Activated CD8-positive, alpha-beta memory T cell treated with anti-CD3 and anti-CD28 coated beads for 24 hours (primary cell): ENCODE measurements at places on chromosomes 5 and 9.
A peak's percentile ranks its signal among the peaks of the same experiment; 100 is the strongest.

GRCh38 chr5:7094626-7095025 lies 301.3 kb upstream of the ADCY2 start:
- DNase-seq, result no peak

- DNase-seq, result no peak
These were observed 315.3 kb upstream of the RPS23 start for GRCh38 chr5:82593481-82593880.

- DNase-seq, result no peak
These were observed 82.3 kb downstream of the MACIR start for GRCh38 chr5:103340717-103341388.

DNA sequence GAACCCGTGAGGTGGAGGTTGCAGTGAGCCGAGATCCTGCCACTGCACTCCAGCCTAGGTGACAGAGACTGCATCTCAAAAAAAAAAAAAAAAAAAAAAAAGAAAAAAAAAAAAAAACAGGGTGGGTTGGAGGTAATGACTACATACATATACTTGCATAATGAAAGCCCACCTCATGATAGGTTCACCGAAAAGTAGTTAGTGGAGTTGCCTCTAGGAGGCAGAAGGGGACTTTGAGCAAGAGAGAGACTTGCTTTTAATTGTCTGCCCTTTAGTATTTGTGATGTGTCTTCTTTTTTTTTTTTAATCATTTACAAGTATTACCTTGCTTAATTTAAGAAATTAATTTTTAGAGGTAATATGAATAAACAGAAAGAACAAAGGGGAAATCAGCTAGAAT lies 99.8 kb downstream of the PPARGC1B start:
- DNase-seq, result no peak

GRCh38 chr5:133853646-133854365 lies 114.6 kb downstream of the C5orf15 start:
- DNase-seq, result no peak

DNA sequence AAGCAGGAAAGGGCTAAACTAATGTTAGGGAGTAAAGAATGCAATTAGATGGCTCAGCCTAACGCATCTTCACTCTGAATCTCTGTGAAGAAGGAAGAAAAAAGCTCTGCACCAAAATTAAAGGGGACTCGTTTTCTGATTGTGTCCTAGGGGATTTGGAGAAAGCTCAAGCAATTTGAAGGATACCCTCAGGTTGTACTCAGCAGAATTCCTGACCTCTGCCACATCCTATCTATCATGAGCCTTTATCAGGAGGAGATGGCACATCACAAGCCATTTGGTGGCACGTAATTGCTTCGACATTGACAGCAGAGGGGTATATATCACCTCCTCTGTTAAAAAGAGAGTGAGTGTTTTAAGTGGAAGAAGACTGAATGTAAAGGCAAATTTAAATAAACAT lies 32.2 kb upstream of the EBF1 start:
- DNase-seq, result no peak

GRCh38 chr5:171895081-171895480 lies 109.5 kb downstream of the SMIM23 start:
- DNase-seq, result no peak

GRCh38 chr5:179954434-179954833 lies 46.7 kb upstream of the TBC1D9B start:
- DNase-seq, result no peak

DNA sequence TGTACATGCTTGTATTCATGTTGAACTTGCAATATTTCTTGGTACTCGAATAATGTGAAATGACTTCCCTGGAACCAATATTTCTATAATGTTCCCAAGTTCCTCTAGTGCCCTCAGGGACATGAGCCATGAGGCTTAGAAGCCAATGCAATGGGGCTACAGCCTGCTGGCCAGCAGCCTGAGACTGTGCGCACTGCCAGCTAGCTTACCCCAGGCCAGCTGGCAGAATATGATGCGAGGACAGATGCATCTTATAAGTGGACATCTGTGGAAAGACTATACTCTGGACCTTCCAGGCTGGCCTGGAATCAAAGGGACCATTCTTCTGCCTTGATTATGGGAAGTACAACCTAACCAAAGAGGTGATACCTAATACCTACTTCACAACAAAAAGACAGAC lies 1862.0 kb upstream of the ACO1 start:
- DNase-seq, result no peak

GRCh38 chr9:70902692-70903131 lies 218.7 kb downstream of the TRPM3 start:
- DNase-seq, result no peak

- DNase-seq, result no peak
These were observed 828.1 kb upstream of the GRAMD2B start for GRCh38 chr5:125595095-125595494.

DNA sequence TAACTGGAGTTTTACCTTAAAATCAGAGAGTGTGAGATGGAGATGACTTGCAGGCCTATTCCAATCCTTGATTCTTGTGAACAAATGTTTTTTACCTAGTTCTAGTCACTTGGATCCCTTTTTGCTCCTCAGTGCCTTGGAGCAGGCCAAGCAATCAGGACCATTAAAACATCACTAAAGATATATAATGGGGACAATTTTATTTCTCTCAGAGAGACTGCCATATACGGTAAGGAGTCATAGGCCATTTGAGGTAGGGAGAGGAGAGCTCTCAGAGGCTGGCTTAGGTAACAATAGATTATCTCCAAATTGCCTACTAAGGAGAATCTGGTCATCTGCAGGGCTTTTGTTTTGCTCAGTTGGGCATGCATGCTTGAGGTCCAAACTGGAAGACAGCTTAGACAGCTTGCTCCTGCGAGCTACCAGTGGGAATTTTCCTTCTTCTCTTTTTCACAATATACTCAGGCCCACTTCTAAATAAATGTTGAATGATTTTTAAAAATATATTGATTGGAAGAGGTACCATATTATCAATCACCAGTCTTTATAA lies 44.0 kb downstream of the FREM1 start:
- DNase-seq, result no peak

GRCh38 chr5:122937914-122938313 lies 92.5 kb downstream of the SNX24 start:
- DNase-seq, result no peak

GRCh38 chr5:5767286-5767928 lies 344.9 kb downstream of the ICE1 start:
- DNase-seq, result no peak

GRCh38 chr5:181134259-181134658 lies 3.3 kb upstream of the OR2V1 start:
- DNase-seq, result no peak

- no peak for DNase-seq
These were observed 19.6 kb upstream of the ROPN1L start for GRCh38 chr5:10421896-10422691.

DNA sequence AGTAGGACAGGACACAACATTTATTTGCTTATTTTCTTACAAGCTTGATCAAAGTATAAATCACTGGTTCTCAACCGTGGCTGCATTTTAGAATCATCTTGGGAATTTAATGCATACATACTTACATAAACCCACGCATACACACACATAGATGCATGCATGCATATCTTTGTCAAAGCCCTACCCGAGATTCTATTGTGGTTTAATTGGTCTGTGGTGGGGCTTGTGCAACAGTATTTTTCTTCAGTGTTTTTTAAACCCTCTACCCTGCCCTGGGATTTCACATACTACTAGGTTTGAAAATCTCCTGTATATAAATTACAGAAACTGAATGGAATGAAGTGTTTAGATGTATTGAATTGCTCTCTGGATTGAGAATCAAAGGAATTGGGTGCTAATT lies 1166.2 kb downstream of the MAT2B start:
- DNase-seq, result no peak

- DNase-seq, result no peak
These were observed 36.2 kb downstream of the SH3PXD2B start for GRCh38 chr5:172417983-172418630.

DNA sequence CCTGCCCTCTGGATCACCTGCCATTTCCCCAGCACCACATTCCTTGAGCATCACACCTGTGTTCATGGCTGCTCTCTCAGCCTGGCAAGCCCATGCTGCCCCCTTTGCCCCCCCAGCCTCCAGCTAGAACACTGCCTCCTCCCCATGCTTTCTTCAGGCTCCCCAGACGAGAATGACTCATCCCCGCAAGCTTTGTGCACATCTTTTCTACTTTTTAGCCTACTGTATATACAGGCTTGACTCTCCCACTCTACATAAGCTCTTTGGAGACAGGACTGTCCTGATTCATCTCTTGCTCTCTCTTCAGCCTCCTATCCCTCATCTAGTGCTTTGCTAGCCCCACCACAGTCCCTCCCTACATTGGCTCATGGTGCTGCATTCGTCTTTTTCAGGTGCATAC lies 19.9 kb upstream of the GLIPR2 start:
- no peak for DNase-seq

DNA sequence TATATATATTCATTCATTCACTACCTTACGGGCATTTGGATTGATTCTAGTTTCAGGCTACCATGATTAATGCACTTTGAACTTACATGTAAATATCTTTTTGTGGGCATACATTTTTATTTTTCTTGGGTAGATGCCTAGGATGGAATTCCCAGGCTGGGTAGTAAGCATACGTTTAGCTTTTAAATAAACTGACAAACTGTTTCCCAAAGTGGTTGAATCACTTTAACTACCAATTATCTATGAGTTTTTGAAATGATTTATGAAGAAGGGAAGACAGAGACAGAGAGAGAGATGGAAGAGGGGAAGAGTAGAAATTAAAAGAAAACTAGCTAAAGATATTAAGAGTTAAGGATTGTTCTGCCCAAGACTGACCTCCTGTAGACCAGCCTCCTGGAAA lies 612.6 kb downstream of the PSAT1 start:
- no peak for DNase-seq

GRCh38 chr5:84564321-84565075 lies 179.8 kb upstream of the EDIL3 start:
- no peak for DNase-seq

- DNase-seq, result no peak
These were observed 31.6 kb downstream of the DAP start for GRCh38 chr5:10729320-10730042.

- DNase-seq, result no peak
These were observed 464.5 kb downstream of the CSNK1G3 start for GRCh38 chr5:123976379-123977033.

GRCh38 chr5:79924936-79925893 lies 65.8 kb downstream of the MTX3 start:
- DNase-seq, result no peak

GRCh38 chr5:43555895-43556606 lies 826 bp downstream of the PAIP1 start:
- peak; percentile 84 for DNase-seq

- no peak for DNase-seq
These were observed 35.7 kb downstream of the LHX2 start for GRCh38 chr9:124047251-124047672.

DNA sequence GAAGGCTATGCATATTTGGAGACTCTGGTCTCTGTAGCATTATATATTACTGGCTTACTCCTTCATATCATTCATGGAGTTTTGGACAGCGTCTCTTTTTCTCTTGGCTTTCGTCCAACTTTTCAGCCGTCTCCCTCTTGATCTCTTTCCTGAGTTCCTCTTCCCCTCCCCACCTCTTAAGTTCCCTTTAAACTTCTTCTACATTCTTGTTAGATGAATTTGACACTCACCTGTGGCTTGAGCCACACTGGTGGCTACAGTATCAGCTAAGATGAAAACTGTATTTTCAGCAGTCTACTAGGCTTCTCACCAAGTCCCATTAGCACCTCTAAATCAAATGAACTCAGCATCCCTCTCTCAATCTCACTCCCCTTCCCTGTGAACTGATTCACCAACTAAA lies 128.1 kb downstream of the STARD4 start:
- DNase-seq, result no peak

DNA sequence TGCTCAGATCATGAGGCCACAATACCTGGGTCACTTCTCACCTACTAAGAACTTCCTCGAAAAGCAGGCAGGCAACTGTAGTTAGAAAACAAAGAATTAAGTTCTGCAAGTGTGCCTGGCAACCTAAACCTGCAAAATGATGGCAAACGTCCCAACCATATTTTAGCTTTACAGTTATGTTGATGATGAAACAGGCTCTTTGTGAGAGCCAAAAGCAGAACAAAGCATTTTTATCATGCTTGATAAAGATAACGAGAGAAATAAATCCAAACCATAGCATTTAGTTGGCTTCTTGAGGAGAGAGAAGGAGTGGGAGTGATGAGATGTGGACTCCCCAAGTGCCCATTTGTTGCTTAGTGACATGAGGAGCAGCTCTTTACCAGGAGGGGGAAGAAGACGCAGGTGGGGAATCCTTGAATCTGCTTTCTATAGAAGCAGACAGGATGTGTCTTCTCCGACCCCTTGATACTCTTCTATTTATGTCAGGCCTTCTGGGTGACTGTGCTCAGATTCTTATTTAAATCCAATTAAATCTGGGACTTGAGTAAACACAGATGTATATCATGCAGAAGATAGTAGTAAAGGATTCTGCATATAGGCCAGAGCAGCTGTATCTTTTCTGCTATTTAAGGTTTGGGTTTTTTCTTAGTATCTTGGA lies 221.2 kb downstream of the TMEM167A start:
- DNase-seq, result no peak

GRCh38 chr5:139014726-139015125 lies 139.6 kb upstream of the LRRTM2 start:
- no peak for DNase-seq

DNA sequence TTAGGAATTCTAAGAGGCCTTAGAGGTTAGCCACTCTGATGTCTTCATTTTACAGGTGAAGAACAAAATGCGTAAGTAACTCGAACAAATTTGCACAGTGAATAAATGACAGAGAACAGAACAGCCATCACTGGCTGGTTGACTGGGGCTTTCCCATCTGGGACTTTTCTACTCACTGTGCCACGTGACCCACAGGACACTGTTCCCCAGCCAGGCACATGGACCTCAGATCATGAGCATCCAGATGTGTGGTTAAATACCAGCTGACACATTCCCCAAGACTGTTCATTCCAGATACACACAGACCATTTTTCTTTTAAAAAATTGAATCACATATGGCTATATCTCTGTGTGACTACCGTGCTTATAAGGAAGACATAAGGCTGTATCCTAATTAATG lies 25.8 kb upstream of the MED10 start:
- DNase-seq, result no peak

- DNase-seq, result no peak
These were observed 708.6 kb upstream of the WWC1 start for GRCh38 chr5:167582886-167583285.

DNA sequence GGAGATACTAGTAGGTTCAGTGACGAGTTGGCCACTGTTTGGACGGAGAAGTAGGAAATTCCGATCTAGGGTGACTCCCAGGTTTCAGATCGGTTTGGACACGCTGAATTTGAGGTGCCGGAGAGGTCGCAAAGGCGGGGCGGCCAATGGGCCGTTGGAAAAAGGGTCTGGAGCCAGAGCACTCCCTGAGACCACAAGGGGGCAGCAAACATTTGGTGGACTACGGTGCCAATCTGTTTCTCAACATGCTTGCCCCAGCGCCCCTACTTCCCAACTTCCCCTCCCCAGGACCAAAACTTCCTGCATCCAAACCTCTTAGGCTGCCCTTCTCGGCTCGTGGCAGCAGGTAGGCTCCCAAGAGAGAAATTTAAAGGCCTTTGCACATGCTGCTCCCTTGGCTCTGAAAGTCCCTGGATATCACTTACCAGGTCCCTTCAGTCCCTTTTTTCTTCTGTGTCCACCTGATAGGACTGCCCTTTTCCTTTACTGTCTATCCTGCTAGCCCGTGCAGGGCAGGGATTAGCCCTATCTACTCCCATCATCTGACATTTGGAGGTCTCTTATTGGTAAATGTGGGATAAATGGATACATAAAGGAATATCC lies 992 bp upstream of the RPP25L start:
- peak; percentile 86 for DNase-seq

GRCh38 chr5:60263346-60263745 lies 369.8 kb upstream of the PDE4D start:
- no peak for DNase-seq
